HAP-1 (cell line): ENCODE measurements at places on chromosomes 11 and 22.

GRCh38 chr11:134145715-134146114, 76.8 kb downstream of the JAM3 start:
- DNase-seq: no peak

- no peak for DNase-seq
These were observed 23.5 kb upstream of the CRYBB3 start for GRCh38 chr22:25176175-25176574.

DNA sequence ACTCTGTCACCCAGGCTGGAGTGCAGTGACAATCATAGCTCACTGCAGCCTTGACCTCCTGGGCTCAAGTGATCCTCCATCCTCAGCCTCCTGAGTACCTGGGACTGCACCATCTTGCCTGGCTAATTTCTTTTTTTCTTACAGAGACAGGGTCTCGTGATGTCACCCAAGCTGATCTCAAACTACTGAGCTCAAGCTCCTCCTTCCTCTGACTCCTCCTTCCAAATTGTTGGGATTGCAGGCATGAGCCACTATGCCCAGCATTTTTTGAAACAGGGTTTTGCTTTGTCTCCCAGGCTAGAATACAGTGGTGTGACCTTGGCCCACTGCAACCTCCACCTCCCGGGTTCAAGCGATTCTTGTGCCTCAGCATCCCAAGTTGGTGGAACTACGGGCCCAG, 358.3 kb upstream of the MTNR1B start:
- DNase-seq: no peak

DNA sequence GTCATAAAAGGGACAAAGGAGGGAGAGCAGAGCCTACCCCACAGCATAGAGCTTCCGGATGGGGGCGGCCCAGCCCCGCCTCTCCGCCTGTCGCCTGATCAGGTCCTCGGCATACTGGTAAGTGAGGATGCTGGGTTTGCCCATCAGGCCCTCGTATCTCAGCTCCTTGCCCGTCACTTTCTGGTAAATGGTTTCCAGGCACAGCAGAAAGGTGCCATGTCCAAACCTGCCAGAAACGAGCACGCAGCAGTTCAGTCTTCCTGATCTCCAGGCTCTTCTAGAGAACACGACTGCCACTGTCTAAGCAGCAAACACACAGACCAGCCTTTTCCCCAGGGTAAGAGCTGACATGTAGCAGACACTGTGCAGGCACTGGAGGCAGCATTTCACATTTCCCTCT, 17.4 kb upstream of the TMEM121B start:
- no peak for DNase-seq

GRCh38 chr11:36376888-36377758, 81.0 kb downstream of the PRR5L start:
- DNase-seq: peak; percentile 36

GRCh38 chr11:22626573-22627239, 1.1 kb upstream of the FANCF start:
- no peak for DNase-seq

GRCh38 chr11:13929395-13929891, 33.1 kb upstream of the SPON1 start:
- no peak for DNase-seq

DNA sequence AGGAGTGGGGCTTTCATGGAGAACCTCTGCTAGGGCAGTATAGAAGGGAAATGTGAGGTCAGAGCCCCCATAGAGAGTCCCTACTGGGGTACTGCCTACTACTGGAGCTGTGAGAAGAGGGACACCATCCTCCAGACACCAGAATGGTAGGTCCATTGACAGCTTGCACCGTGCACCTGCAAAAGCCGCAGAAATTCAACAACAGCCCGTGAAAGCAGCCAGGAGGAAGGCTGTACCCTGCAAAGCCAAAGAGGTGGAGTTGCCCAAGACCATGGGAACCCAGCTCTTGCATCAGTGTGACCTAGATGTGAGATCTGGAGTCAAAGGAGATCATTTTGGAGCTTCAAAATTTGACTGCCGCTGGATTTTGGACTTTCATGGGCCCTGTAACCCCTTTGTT, 245.6 kb downstream of the TENM4 start:
- DNase-seq: no peak

DNA sequence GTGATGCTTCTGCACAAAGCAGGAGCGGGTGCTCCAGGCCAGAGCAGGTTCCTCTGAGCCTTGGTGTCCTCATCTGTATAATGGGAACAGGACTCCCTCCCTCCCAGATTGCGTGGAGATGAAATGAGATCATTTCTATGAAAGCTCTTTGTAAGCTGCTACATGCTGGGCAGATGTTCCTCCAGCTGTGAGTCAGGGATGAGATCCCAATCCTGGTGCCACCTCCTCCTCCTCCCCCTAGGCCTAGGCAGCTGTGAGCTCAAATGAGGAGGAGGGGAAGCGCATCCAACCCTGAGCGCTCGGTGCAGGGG, 7.0 kb upstream of the CABP2 start:
- DNase-seq: no peak

GRCh38 chr11:86442827-86443226, 68.1 kb downstream of the CCDC81 start:
- DNase-seq: no peak

DNA sequence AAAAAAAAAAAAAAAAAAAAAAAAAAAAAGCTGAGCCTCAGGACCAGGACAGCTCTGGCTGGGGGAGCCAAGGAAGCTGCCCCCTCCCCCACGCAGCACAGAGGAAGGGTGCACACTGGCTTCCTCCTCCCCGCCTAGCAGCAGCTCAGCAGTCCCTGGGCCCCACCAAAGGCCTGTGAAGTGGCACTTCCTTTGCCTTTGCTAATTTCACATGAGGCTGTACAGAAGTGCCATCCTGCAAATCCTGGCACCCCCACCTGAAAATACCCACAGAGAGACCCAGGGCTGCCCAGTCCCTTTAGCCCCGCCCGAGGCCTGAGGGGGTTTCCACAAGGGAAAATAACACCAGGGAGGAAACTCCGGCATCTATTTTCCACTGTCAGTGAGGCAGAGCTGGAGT, 3.9 kb downstream of the RHOG start:
- DNase-seq: no peak

GRCh38 chr11:1062075-1062820, 12.4 kb upstream of the MUC2 start:
- no peak for DNase-seq

GRCh38 chr11:62535802-62536201, 10.8 kb downstream of the AHNAK start:
- DNase-seq: no peak

GRCh38 chr11:68372625-68373024, 60.2 kb downstream of the LRP5 start:
- no peak for DNase-seq

- no peak for DNase-seq
These were observed 100.2 kb upstream of the LMO1 start for GRCh38 chr11:8363921-8364320.

- no peak for DNase-seq
These were observed 22.2 kb downstream of the SVIP start for GRCh38 chr11:22807391-22807790.

- DNase-seq: no peak
These were observed 73.1 kb upstream of the BARX2 start for GRCh38 chr11:129302386-129303101.

- DNase-seq: no peak
These were observed 617 bp downstream of the CSKMT start for GRCh38 chr11:62665599-62666258.

DNA sequence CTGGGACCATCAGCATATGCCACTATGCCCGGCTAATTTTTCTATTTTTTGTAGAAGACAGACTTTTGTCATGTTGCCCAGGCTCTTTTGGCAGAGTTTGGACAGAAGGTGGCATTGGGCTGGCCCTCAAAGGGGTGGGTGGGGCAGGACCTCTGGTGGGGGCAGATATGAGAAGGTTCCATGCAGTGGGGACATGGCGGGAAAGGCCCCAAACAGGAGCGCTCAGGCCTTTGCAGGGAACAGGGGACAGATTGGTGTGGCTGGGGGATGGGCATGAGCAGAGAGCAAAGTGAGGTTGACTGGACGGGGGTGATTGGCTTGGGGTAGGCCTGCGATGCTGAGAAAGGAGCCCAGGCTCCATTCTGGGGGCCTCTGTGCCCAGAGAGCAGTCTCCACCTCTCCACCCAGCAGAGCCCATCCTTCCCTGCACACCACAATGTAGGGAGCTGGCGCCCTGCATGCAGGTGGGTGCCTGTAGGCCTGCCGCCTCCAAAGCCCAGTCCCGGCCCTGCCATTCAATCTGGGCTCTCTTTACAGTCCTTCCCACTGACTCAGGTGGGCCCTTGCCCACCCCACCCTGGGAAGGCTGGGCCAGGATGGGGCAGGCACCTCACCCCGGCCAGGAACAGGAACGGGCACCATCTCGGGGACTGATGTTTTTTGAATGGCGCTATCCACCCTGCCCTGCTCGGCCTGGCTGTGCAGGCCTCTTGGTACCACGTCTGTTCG, 98.7 kb downstream of the MORC2 start:
- DNase-seq: no peak

GRCh38 chr11:58513747-58514367, 6.0 kb upstream of the OR5B21 start:
- DNase-seq: peak; percentile 62

DNA sequence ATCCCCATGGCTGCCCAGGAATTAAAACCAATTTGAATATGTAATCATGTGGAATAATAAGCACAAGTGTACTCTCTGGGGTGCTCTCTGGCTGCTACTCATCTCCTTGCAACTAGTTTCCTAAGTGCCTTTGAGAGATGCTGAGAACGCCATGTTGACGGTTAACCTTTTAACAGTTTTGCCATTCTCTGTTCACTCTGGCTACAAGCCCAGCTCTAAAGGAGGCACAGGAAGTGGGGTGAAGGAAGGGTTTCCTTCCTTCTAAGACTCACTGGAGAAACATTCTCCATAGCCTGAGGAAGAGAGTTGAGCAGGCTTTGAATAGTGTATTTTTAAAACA, 122.0 kb upstream of the ZC3H12C start:
- DNase-seq: no peak

GRCh38 chr11:61486011-61486620, 22.4 kb upstream of the LRRC10B start:
- DNase-seq: no peak

DNA sequence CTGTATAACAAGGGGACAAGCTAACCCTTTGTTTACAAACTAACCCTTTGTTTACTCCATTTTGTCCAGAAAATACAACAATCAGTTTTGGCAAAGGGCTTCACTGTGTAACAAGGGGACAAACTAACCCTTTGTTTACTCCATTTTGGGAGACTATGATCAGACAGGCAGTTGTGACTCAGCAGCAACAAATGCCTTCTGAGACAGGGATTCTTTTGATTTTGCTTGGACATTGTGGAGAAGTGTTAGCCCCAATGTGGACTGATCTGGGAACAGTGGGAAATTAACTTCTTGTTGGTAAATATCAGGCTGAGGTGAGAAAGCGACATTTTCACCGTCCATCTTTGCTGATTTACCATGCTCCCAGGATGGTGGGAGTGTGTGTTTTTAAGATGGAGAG, 983 bp downstream of the EHF start:
- no peak for DNase-seq

- DNase-seq: no peak
These were observed 76.7 kb upstream of the FAM181B start for GRCh38 chr11:82810326-82810725.

DNA sequence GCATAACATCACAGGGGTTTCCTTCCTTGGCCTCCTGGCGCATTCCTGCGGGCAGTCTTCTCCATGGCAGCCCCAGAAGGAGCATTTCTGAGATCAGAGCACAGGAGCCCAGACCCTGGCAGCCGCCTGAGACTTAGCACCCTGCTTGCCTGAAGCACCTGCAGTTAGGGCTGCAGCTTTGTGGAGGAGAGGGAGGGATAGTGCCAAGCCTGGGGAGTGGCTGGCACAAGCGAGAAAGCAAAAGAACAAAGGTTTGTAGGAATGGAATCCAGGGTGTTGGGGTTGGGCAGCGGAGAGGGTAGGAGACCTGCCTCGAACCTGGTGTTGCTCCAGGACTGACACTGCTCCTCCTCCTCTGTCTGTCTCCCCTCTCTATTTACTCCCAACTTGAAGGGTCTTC, 66.9 kb downstream of the SCN3B start:
- DNase-seq: no peak

GRCh38 chr11:4154503-4154902, 59.9 kb downstream of the RRM1 start:
- DNase-seq: no peak

GRCh38 chr11:10438458-10438857, 16.6 kb upstream of the AMPD3 start:
- no peak for DNase-seq

DNA sequence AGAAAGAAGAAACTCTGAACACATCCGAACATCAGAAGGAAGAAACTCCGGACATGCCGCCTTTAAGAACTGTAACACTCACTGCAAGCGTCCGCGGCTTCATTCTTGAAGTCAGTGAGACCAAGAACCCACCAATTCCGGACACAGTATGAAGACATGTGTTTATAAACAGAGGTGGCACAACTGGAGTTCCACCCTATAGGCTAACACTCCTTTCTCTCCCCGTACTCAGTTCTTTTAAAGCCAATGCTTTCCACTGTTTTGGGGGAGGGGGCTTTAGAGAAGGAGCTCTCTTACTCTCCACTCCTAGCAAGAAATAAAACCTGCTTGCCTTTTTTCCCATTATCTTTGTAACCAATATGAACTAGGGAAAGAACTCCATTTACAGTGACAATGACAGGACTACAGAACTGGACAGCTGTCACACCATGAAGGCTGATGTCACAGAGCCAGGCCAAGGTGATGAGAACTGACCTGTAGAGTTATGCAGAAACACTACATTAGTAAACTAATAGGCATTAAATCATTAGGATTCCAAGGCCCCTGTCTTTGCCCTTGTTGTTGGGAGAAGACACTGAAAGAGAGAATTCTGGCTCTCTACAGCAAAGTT, 733 bp downstream of the TRIM5 start:
- DNase-seq: no peak

GRCh38 chr11:16925561-16926065, 88.6 kb downstream of the PLEKHA7 start:
- no peak for DNase-seq

DNA sequence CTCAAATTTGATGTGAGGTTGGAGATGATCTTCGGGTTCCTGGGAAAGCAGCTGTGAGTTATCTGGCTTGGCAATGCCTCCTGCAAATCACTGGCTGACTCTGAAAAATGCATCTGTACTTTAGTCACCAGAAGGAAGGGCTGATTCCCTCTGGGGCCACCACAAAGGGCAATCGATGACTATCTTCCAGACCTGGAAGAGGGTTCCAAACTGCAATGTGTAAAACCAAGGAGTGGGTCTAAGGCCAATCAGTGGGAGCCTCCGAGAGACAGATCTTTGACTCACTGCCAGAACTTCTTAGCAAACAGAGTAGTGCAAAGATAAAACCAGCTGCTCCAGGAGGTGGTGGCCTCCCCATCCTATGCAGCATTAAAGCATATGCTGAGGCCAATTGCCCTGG, 29.1 kb upstream of the PAK1 start:
- DNase-seq: no peak

- no peak for DNase-seq
These were observed 5.2 kb upstream of the H19 start for GRCh38 chr11:2002807-2003206.

DNA sequence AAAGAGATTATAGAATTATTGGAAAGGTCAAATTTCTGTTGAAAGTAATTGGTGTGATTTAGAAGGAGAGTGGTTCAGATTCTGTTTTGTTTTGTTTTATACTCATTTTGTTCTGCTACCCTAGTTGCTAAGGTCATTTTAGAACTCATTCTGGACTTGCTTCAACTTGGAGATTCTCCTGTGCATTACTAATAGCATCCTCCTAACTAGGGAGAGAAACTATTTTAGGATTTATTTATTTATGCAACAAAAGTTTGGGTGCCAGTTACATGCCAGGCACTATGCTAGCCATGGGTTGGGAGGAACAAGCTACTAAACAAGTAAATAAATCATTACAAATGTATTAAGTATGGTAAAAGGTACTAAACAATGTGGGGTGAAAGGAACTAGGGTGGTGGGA, 84.0 kb downstream of the YAP1 start:
- no peak for DNase-seq
